ENCODE measurements at places on chromosomes 7 and 10. TPM values are rescaled to one million over a fixed set of nuclear protein-coding genes. Genes with fewer than 3 reads are reported as not detected.

DNA sequence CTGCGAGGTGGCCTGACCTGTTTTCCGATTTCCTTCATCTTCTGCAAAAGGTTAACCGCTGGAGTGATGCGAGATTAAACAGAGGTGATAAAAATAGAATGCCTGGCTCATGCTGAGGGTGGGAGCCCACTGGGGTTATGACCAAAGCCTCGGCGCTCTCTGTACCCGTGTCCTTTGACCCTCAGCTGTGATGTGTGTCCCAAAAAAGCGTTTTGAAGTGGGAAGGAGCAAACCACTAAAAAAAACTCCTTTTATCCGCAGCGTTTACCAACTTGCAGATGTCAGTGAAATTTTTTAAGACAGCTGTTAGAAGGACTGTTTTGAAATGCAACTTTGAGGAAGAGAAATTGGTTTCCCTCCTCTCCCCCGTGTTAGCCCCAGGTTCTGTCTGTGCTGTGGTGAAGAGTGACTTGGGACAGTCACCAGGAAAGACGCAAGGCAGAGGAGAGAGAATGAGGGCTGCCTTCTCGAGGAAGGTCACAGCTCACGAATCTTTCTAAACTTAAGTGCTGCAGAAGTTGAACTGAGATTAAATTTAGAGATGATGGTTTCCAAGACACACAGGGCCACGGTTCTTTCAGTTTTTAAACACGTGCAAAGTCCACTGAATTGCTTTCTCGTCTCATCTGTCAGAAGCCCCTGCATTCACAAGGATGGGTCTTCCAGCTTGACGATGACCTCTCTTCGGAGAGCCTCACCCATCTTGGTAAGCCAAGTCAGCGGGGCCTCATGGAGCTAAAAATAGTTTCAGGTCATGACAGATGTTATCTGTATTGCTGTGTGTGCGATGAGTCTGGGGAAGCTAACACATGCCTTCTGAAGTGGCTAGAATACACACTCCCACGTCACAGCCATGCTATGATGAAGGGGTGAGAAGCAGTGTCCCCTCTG is 27.6 kb downstream of the AMZ1 start:
- DNase-seq, result no peak

- no peak for DNase-seq
These were observed 28.0 kb downstream of the FRMPD2 start for GRCh38 chr10:48246501-48246900.

DNA sequence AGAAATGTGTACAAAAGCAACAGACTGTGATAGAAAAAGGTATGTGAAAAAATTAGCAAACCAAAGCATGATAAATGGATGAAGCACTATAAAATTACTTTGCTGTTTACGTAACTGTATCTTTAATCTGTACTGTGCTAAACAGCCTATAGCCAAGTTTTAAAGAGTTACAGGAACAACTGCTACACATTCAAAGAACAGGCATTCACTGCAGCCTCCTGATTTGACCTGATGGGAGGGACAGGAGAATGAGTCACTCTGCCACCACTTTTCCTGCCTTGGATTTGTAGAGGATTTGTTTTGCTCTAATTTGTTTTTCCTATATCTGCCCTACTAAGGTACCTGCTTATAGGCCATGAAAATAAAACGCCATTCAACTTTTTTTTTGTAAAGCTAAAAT is 116.1 kb downstream of the FANK1 start:
- no peak for DNase-seq

DNA sequence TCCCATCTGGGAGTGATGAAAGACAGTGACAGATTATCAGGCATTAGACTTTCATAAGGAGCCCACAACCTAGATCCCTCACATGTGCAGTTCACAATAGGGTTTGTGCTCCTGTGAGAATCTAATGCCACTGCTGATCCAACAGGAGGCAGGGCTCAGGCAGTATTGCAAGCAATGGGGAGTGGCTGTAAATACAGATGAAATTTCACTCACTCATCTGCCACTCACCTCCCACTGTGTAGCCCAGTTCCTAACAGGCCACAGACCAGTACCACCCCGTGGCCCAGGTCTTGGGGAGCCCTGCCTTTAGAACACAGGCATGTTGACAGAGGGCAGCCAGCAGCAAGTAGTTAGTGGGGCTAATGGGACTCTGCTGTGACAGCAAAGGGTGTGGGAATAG is 137.3 kb upstream of the NANOS1 start:
- no peak for DNase-seq

DNA sequence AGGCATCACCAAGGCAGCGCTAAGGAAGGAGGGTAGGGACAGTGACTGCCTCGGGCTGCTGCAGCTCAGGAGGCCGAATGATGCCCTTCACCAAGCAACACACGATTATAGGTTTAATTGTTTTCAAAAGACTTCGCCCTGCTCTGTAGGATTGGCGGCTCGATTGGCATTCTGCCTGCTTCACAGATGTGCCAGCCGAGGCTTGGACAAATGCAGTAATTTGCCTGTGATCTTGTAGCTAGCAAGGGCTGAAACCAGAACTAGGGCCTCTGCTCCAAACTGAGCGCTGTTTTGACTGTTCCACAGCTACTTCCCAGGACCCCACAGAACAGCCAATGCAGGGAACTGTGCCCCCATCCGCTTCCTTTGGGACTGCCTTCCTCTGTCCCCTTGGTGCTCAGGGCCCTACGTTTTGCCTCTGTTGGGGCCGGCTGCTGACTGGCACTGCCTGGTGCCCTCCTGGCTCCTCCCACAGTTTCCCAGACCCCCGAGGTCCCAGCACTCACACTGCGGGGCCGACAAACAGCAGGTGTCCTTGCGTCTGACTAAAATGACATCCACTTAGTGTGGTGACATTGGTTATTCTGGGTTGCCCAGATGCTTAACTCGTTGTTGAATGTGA is 62.6 kb upstream of the EN2 start:
- no peak for DNase-seq

- DNase-seq, result peak; percentile 89
These were observed 570 bp upstream of the PRTFDC1 start for GRCh38 chr10:24952707-24953645.

- no peak for DNase-seq
These were observed 1181.6 kb downstream of the DNAJB9 start for GRCh38 chr7:109751241-109751640.

- DNase-seq, result no peak
These were observed 26.4 kb upstream of the ZCCHC24 start for GRCh38 chr10:79471776-79472175.

DNA sequence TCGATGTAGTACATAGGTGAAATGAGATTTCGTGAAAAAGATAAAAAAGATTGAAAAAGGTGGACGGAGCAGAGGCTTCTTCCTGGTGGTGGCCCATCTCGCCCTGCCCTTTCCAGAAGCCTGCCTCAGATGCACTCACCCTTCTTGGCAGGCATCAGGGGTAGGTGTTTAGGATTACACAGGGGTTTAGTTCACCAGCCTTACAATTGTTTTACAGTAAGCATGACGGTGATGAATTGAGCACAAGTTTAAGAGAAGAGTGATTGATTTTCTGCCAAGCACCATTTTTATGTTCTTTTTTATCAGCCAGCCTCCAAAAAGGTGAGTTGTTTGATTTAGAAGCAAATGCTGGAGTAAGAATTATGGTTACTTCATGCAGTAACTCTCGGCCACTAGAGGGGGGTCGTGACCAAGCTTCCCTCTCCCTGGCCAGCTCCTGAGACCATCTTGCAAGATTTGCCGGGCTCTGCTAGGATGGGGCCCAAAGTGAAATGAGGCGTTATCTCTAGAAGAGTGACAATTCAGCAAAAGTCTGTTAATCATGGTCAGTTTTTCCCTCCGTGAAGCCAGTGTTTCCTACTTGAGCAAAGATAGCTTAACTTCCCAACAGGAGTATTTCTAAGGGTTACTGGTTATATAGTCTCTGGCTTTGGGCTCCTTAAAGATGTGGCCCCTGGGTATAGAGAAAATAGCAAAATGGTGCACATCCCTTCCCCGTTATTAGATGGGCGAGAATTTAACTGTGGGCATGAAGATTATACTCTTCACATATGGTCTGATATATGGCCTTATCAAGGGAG is 228.8 kb downstream of the BMPER start:
- peak; percentile 95 for DNase-seq

DNA sequence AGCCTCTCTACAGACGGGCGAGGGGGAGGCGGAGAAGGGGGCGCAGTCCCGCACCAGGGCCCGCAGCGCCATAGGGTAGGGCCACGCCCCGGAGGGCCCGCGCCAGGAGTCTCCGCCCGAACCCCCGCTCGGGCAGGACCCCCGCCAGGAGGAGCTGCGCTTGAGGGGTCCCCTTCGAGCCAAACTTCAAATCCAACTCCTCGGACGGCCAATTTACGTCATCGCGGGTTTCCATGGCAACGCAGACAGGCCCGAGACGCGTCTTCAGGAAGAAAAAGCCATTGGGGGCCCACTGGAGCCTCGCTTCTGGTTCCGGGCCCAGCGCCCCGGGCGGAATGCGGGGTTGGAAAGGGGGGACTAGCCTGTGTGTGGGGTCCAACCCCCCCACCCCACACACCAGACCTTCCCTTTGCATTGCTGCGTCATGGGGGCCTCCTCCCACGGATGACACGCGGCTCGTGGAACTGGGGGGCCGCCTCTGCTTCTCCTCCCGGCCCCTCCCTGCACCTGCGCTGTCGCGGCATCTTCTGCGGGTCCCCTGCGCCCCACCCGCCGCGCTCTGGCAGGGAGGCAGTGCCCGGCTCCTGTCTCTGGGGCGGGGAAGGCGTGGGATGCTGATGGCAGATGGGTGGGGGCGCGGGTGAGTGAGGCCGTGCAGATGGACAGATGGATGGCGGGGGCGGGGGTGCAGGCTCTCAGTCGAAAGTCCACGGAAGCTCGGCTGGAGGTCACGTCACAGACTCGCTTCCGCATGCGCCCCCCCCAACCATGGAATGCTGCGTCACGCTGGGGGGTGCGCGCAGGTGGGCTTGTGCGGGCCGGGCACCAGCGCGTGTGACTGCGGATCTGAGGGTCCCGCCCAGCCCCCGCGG is 1.2 kb downstream of the CALY start:
- DNase-seq, result peak; percentile 84

GRCh38 chr10:97399843-97400545 is 1.1 kb downstream of the RRP12 start:
- peak; percentile 73 for DNase-seq

DNA sequence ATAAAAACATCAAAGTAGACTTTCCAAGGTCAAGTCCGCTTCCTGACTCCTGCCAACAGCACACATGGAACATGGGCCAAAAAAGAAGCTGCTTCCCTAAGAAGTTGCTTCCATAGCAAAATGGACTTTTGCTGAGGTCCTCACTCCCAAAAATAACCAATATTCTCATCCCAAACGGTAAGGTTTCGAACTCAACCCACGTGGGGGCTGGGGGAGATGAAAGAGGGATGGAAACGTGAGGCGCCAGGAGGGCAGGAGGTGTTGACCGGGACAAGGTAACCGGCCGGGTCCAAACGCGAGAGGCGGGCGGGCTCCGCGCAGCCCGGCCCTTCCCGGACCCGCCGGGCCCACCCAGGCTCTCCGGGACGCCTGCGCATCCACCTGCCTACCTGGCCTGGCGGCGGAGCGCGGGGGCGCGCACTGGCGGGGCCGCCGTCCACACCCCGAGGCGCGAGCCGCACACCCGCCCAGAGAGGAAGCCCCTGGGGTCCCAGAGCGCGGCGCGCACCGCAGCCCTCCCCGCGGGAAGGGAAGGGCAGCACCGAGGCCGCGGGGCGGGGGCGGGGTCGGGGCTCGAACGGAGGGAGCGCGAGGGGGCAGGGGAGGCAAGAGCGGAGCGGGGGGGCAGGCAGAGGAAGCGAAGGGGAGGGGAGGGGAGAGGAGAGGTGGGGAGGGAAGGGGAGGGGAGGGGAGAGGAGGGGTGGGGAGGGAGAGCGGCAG is 742 bp downstream of the LMBR1 start:
- DNase-seq, result peak; percentile 92

AKR1C1 gene
- 0.90 TPM for total RNA-seq

ANKRD22 gene
- total RNA-seq, result not detected

TMEM140 gene
- not detected for total RNA-seq

NEUROG3 gene
- total RNA-seq, result not detected

SFRP4 gene
- total RNA-seq, result not detected

POU6F2 gene
- 5.5 TPM for total RNA-seq

UPK3B gene
- total RNA-seq, result 1.2 TPM

AHR gene
- 6.0 TPM for total RNA-seq

FRMD4A gene
- 20.1 TPM for total RNA-seq

INA gene
- total RNA-seq, result 3.7 TPM

GJD4 gene
- total RNA-seq, result 0.29 TPM

All from endodermal cell (in vitro differentiated cells).